ENCODE measurements at places on chromosomes 2 and 18.

- peak; percentile 99 for DNase-seq
Measured at GRCh38 chr2:231464576-231465540, 574 bp upstream of the NCL start.

GRCh38 chr18:59996370-59996966 is 96.7 kb downstream of the PMAIP1 start:
- no peak for DNase-seq

DNA sequence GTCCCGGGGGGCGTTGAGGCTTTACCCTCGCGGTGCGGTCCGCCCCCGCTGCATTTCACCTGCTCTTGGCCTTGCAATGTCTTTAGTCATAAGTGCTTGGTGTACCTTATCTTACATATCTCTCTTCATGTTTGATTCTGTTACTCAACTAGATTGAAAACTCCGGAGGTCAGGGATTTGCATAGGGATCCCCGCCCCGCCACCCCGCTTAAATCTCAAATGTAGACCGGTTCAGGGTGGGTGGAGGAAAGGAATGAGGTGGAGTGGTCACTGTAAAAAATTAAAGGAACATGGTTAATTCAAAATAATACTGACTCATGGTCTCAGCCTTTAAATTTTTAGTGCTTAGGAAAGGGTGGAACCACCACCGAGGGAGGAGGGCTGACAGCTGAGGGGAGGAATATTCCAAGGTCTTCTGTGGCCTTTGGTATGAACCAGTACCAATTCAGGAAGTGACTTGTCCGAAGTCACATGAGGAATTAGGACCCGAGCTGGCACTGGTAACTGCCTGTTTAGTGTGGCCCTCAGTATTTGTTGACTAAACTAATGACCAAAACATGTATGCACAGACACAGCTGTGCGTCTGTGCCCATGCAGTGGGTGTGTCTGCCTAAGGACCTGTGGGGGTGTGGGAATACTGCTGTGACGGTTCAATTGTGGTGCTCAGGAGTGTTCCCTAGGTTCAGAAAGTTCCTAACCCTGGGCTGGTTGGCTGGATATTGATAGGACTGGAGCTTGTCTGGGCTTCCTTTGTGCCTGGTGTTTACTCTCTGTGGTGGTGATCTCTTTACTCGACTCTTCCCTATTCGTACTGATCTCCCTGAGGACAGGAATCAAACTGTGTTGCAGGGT is 1.0 kb downstream of the PLEKHB2 start:
- peak; percentile 6 for DNase-seq

DNA sequence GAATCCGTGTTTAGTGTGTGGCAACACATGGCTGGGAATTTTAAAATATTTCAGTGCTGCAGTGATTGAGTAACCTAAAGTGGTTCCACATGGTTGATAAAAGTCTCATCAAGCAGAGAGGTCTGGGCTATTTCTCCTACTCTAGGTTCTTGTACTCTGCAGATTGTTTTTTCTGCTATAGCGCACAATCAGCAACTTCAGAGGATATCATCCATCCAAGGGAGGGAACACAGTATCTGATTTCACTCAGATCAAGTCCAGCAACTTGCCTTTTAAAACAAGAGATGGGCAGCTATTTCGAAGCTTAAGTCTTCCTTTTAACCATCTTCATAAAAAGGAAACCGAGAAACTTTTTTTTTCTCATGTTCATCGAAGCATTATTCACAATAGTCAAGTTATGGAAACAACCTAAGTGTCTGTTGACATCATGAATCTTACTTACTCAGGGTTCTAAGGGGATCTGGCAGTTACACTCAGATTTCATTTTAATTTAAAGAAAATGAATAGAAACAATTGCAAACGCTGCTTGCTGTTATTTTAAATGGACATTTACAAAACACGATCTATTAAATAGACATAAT is 172.7 kb upstream of the TRIB2 start:
- DNase-seq, result no peak

- DNase-seq, result no peak
Measured at GRCh38 chr2:189874586-189875320, 90.5 kb downstream of the PMS1 start.

DNA sequence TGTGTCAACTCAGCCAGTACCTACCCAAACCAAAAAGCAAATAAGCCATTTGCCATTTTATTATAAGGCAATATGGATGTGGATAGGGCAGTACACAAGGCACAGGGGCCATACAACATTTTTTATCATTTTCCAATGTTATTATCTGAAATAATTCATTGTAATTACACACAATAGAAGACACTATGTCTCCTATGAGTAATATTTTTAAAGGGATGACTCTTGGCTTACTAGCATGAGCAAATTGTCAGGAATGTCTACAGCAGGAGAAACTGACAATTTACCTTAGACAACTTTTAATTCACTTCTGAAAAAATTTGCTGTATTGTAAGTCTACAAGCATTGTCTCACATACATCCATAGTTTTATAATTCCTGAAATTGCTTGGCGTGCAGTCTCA is 1193.9 kb upstream of the CELF4 start:
- DNase-seq, result no peak

- DNase-seq, result no peak
Measured at GRCh38 chr2:188813857-188814256, 160.3 kb upstream of the COL3A1 start.

DNA sequence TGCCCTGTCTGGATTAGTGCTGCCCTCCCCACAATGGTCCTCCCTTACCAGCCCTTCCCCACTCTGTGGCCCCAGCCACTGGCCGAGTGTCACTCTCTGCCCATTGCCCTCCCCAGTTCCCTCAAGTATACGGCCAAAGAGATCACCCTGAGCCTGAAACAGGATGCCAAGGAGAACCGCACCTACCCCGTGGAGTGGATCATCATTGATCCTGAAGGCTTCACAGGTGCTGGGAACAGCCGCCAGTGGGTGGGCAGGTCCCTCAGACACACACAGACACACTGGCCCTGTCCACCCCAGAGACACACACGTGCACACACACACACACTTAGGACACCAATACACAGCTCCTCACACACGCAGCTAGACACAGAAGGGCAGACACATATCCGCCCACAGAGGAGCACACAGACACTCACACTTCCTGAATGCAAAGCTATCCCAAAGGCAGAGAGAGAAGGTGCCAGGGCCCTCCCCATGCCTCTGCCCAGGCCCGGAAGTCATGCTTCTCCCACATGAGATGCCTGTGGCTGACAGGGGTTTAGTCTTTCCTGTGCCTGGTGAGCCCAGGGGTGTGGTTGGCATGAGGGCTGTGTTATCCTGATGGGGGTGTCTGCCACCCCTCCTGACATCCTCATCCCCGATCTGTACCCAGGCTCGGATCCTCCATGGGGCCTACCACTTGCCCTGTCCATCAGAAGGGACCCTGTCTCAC is 2.9 kb downstream of the CHRND start:
- DNase-seq, result no peak

DNA sequence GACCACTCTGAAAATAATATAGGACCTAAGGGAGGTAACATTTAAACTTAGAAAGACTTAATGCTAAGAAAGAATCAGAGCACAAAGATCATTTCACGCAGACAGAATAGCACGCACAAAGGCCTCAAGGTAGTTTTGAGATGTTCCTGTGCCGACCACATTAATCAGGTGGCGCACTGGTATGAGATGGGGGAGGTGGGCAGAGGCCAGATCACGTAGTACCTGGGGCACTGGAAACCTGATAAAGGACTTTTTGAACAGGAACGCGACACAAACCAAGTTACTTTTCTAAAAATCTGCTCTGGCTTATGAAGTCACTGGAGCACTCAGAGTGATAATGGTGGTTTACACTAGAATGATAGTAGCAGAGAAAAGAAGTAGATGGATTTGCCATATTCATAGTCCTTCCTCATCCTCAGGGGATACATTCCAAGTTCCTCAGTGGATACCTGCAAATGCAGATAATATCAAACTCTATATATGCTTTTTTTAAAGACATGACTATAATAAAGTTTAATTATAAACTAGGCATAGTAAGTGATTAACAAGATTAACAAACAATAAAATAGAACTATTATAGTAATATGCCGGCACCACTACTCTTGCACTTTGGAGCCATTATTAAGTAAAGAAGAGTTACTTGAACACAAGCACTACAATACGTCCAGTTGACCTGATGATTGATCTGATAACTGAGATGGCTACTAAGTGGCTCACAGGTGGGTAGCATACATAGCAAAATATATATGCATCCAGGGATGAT is 42.6 kb upstream of the CDCA7 start:
- no peak for DNase-seq

GRCh38 chr2:1514391-1515072 is 101.3 kb downstream of the TPO start:
- DNase-seq, result no peak

DNA sequence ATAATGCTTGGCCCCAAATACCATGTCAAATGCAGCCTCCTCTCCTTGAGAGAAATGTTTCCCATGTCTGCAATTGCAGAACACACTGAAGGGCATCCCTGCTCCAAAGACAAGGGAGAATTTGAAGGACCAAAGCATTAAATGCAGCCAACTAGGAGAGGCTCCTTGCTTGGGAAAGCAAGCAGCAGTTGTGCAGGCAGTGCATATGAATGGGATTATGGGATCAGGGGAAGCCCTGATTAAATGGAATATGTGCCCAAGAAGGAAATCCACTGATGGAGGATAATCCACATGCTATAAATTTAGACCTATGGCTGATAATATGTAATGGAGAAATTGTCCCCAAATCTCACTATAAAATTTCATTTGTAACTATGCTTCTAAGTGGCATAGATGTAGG is 116.1 kb downstream of the NCKAP5 start:
- DNase-seq, result no peak

- DNase-seq, result no peak
Measured at GRCh38 chr2:224650815-224651439, 65.2 kb downstream of the CCDC195 start.

- no peak for DNase-seq
Measured at GRCh38 chr2:39370101-39370500, 67.0 kb downstream of the MAP4K3 start.

DNA sequence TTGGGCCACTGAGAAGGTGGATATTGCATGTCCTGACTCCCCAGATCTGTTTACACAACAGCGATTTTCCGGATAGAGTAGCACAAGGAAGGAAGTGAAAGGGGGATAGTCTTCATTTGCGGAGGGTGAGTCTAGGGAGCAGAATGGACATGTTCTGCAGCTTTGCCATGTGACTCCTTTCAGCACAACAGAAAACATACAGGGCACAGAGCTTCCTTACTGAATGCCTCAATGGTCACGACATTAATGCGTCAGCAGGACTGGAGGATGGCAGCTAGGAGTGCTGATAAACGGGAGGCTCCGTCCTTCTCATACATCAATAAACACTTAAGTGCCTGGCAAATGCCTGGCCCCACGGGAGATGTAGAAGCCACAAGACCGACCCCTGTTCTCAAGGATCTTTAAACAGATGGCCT is 163.0 kb downstream of the FAM210A start:
- DNase-seq, result no peak
